A673 (cell line): ENCODE measurements at places on chromosomes 7 and 10. TPM values are rescaled to one million over a fixed set of nuclear protein-coding genes. Genes with fewer than 3 reads are reported as not detected.

DNA sequence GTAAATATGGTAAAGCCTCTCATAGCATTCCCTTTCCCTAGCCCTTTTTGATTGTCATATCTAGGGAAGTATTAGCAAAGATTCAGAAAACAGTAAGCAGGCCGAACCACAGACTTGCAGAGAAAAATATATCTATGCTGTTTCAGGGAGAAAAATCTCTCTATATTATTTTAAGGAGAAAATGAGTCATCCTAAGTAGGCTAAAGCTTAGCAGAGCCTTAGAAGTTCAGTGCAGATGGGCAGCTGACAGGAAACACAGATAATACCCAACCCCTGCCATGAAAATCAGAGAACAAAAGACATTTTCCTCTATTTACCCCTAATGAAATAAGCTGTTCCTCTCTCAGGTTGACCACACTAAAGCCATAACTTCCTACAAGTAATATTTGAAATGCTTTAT lies 16.5 kb downstream of the C1QL3 start:
- DNase-seq, result peak; percentile 70
- H3K4me3 ChIP-seq, result no peak overlapping the region
- H3K36me3 ChIP-seq, result no peaks in the 10 kb centered on the region
- H3K27ac ChIP-seq, result no peak overlapping the region

GRCh38 chr10:131868436-131868835 lies 32.4 kb upstream of the PPP2R2D start:
- no peaks in the 10 kb centered on the region for H3K4me1 ChIP-seq
- H3K27ac ChIP-seq, result no peak overlapping the region
- no peaks in the 10 kb centered on the region for H3K36me3 ChIP-seq
- H3K4me3 ChIP-seq, result no peak overlapping the region
- H3K27me3 ChIP-seq, result peaks cover 3% of the 10 kb centered on the region

DNA sequence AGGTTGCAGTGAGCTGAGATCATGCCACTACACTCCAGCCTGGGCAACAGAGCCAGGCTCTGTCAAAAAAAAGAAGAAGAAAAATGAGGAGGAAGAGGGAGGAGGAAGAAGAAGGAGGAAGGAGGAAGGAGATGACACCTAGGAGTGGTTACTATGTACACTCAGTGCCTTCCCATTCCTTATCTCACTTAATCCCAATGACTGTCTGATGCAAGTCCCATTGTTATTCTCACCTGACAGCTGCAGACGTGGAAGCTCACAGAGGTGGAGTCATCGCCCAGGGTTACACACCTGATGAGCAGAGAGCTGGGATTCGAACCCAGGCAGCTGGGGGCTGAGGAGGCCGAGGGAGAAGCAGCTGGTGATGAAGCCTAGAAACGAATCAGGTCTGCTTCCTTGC lies 258.8 kb downstream of the SNX10 start:
- no peaks in the 10 kb centered on the region for H3K36me3 ChIP-seq
- no peak overlapping the region for H3K4me3 ChIP-seq

DNA sequence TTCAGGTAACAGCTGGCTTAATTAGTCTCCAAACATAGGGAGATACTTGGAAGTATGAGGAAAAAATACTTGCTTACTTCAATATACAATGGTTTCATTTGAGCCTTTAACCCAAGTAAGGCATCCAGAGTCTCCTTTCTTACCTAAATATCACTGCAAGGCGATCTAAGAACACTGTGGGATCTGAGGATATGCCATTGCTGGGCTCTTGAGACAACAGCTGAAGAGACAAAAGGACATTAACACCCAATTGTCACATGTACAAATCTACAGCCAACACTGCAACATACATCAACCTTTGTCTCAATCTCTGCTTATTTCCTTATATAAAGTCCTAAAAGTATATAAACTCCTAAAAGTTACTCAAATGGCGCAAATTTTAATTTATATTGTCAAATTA lies 44.4 kb downstream of the IRF5 start:
- no peak overlapping the region for H3K27ac ChIP-seq
- H3K36me3 ChIP-seq, result peaks cover 55% of the 10 kb centered on the region
- H3K4me1 ChIP-seq, result no peaks in the 10 kb centered on the region
- DNase-seq, result no peak
- no peaks in the 10 kb centered on the region for H3K27me3 ChIP-seq

The FAM25A gene
- total RNA-seq, result not detected in 2 replicates

GRCh38 chr7:70307544-70308106 lies 709.4 kb downstream of the AUTS2 start:
- no peak overlapping the region for H3K4me3 ChIP-seq
- no peaks in the 10 kb centered on the region for H3K27me3 ChIP-seq
- H3K4me1 ChIP-seq, result peaks cover 4% of the 10 kb centered on the region
- H3K27ac ChIP-seq, result no peak overlapping the region

DNA sequence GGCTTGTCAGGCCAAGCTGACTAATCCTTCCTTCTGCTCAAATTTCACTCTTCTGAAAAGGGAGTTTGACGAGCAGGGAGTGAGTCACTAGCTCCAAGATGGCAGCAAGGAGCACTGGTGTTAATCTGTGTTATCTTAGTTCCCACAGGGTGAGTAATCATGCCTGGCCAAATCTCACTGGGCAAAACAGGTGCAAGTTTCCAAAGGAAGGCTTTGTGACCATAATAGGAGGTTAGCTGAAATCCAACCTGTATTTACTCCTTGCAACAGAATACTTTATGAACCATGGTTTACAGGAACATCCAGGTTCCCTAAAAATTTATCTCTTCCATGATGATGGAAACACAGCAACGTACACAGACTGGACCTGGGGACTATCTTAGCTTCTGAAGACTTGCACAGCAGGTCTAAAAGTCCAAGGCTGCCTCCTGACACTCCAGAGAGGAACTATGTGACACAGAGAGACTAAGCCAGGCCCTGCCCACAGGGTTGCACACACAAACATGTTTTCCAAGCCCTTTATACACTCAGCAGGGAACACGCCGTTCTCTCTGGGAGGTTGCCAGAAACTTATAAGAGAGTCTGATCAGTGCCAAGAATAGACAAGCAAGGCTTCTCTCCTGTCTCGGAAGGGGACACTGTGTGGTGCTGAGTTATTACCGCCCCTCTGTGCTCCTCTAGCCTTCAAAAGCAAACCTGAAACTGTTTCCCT lies 46.3 kb downstream of the PDK4 start:
- H3K4me3 ChIP-seq, result no peak overlapping the region
- peak; percentile 88 for DNase-seq
- peak overlapping the region; percentile 8 for H3K27ac ChIP-seq

GRCh38 chr7:136956232-136956631 lies 87.8 kb downstream of the CHRM2 start:
- peaks cover 11% of the 10 kb centered on the region for H3K4me1 ChIP-seq
- DNase-seq, result no peak
- no peak overlapping the region for H3K27ac ChIP-seq
- no peak overlapping the region for H3K4me3 ChIP-seq
- no peaks in the 10 kb centered on the region for H3K27me3 ChIP-seq

The OGDHL gene
- total RNA-seq, result 1.6 and 2.6 TPM in 2 replicates

DNA sequence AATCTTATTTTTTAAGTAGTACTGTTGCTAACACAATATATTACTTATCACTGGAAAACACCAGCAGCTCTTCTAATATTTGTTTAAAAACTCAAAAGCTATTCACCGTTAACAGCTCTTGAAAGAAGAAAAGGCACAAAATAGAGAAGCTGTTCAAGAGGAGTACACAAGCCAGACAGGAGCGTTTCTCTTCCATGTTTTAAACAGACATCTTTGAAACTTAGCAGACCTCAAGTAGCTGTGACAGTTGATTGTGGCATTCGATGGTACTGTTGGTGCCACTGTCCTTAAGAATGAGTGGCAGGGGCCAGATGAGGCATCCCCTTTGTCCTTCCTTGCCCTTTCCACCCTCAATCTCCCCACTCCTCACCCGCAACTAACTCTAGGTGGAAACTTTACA lies 81.6 kb upstream of the PRR15 start:
- H3K36me3 ChIP-seq, result no peaks in the 10 kb centered on the region
- H3K4me1 ChIP-seq, result peaks cover 15% of the 10 kb centered on the region
- H3K27ac ChIP-seq, result no peak overlapping the region

The TMEM176B gene
- total RNA-seq, result 2.2 and 2.3 TPM in 2 replicates

The CYP26C1 gene
- 0.13 and 0.20 TPM in 2 replicates for total RNA-seq

- H3K4me3 ChIP-seq, result no peak overlapping the region
- no peaks in the 10 kb centered on the region for H3K27me3 ChIP-seq
- peaks cover 41% of the 10 kb centered on the region for H3K36me3 ChIP-seq
- H3K4me1 ChIP-seq, result peaks cover 63% of the 10 kb centered on the region
- H3K27ac ChIP-seq, result peak overlapping the region; percentile 43
- DNase-seq, result no peak
Observed at GRCh38 chr7:780516-780915, 51.8 kb upstream of the SUN1 start.

GRCh38 chr7:41629711-41630111 lies 73.2 kb downstream of the INHBA start:
- no peaks in the 10 kb centered on the region for H3K27me3 ChIP-seq
- no peak for DNase-seq
- no peaks in the 10 kb centered on the region for H3K36me3 ChIP-seq
- no peak overlapping the region for H3K4me3 ChIP-seq
- no peaks in the 10 kb centered on the region for H3K4me1 ChIP-seq
- H3K27ac ChIP-seq, result no peak overlapping the region

- H3K27me3 ChIP-seq, result no peaks in the 10 kb centered on the region
- H3K27ac ChIP-seq, result no peak overlapping the region
- DNase-seq, result peak; percentile 35
- no peaks in the 10 kb centered on the region for H3K36me3 ChIP-seq
- H3K4me1 ChIP-seq, result no peaks in the 10 kb centered on the region
Observed at GRCh38 chr7:153381275-153382040, 621.9 kb downstream of the ACTR3B start.

The SLC13A1 gene
- not detected in 2 replicates for total RNA-seq

DNA sequence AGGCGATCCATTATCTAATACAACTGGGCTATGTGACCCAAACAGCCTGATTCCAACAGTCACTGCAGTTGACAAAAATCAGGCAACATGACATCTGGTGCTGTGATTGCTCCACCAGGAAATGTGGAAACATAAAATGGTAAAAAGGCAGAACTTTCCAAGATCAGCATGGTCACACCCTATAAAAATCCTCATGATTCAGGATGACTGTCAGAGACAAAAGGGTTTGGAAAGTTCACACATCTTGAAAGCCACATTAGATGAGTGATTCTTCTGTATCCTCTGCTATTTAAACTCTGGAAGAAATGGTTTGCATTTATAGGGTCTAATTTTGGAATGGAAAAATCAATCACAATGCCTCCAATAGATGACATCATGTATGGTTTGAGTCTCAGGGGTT lies 662.6 kb upstream of the IGFBP3 start:
- no peak overlapping the region for H3K27ac ChIP-seq
- DNase-seq, result no peak
- no peaks in the 10 kb centered on the region for H3K36me3 ChIP-seq

DNA sequence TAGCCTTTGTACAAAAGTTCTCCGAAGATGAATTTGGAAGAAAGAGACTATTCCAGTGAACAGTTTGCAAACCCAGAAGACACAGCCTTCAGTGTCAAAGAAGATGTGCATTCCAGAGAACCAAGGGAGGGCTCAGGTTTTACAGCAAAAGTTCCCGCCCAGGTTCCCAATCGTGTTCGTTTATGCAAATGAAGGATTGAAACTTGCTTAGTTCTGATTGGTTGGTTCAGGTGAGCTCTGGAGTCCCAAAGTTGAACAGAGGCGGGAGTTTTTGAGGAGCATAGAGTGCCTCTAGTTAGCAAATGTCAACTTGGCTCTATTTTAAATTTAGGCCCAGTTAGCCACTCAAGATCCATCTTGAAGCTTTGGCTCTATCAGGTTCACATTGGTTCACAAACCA lies 51.3 kb downstream of the TMEM270 start:
- no peak overlapping the region for H3K4me3 ChIP-seq
- no peak overlapping the region for H3K27ac ChIP-seq
- no peaks in the 10 kb centered on the region for H3K36me3 ChIP-seq
- no peak for DNase-seq
- H3K4me1 ChIP-seq, result no peaks in the 10 kb centered on the region

GRCh38 chr10:119575506-119575905 lies 21.3 kb downstream of the TIAL1 start:
- H3K36me3 ChIP-seq, result peaks cover 84% of the 10 kb centered on the region
- no peak overlapping the region for H3K4me3 ChIP-seq
- no peaks in the 10 kb centered on the region for H3K27me3 ChIP-seq
- no peak overlapping the region for H3K27ac ChIP-seq

GRCh38 chr10:34348917-34349485 lies 466.1 kb downstream of the PARD3 start:
- peak; percentile 33 for DNase-seq
- no peaks in the 10 kb centered on the region for H3K27me3 ChIP-seq
- H3K36me3 ChIP-seq, result no peaks in the 10 kb centered on the region
- no peak overlapping the region for H3K4me3 ChIP-seq
- no peak overlapping the region for H3K27ac ChIP-seq

DNA sequence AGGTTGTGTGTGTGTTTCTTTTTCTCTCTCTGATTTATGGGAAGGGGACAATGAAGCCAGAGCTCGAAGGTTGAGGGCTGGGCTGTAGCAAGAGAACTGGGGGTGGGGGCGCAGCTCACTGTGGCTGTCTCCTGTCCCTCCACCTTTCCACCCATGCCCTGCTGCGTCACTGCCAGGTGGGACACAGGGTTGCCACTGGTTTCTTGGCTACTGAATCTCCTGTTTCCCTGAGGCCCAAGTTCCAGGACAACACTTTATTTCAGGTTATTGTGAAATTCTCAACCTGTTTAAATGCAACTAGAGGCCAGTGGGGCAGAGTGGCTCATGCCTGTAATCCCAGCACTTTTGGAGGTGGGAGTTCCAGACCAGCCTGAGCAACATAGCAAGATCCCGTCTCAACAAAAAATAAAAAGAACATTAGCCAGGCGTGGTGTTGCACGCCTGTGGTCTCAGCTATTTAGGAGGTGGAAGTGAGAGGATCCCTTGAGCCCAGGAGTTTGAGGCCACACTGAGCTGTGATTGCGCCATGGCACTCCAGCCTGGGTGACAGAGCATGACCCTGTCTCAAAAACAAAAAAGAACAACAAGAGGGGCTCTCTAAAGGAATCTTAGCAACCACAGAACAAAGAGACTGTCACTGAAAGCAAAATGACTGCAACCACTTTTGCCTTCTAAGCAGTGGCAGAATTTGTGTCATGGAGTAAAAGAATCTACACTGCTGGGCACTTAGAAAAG lies 22.6 kb downstream of the TBATA start:
- DNase-seq, result no peak
- no peak overlapping the region for H3K27ac ChIP-seq
- H3K4me1 ChIP-seq, result peaks cover 11% of the 10 kb centered on the region
